ENCODE measurements at places on chromosomes 6 and 20.

- H3K4me3 ChIP-seq = no peak overlapping the region
- 0 out of 2 replicates have a peak, but pooled peaks cover 6% of the 10 kb centered on the region for H3K4me1 ChIP-seq
- no peaks in the 10 kb centered on the region for H3K36me3 ChIP-seq
- no peaks in the 10 kb centered on the region for H3K27me3 ChIP-seq
Measured at GRCh38 chr20:59985864-59986263, 27.6 kb downstream of the CDH26 start.

DNA sequence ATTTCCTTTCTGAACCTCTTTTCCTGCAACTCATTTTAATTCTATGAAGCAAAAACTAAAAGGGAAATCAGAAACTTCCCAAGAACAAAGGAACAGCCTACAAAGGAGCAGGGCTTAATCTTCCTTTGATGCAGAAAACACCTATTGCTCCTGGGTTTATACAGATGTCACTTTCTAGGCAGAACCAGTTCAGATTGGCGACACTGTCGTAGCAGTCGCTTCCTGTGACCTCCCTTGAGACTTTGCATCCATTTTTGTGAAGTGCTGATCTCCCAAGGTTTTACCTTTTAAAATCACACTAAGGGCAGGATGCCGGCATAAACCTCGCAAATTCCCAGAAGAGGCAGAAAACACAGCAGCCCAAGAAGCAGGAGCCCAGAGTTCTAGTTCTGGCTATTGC lies 40.1 kb downstream of the JAG1 start:
- no peak for DNase-seq
- H3K36me3 ChIP-seq = no peaks in the 10 kb centered on the region
- no peaks in the 10 kb centered on the region for H3K4me1 ChIP-seq
- no peaks in the 10 kb centered on the region for H3K27me3 ChIP-seq

GRCh38 chr20:23680146-23680545 lies 8.7 kb downstream of the CST4 start:
- H3K36me3 ChIP-seq = no peaks in the 10 kb centered on the region
- H3K27me3 ChIP-seq = peaks cover 14% of the 10 kb centered on the region
- H3K4me1 ChIP-seq = no peaks in the 10 kb centered on the region
- no peak for DNase-seq
- no peak overlapping the region for H3K4me3 ChIP-seq

- no peak overlapping the region for H3K4me3 ChIP-seq
- H3K27me3 ChIP-seq = no peaks in the 10 kb centered on the region
- no peak for DNase-seq
- no peaks in the 10 kb centered on the region for H3K36me3 ChIP-seq
Measured at GRCh38 chr6:45163952-45164766, 164.0 kb upstream of the RUNX2 start.

GRCh38 chr20:11511821-11512220 lies 405.9 kb upstream of the BTBD3 start:
- no peaks in the 10 kb centered on the region for H3K36me3 ChIP-seq
- no peak overlapping the region for H3K4me3 ChIP-seq
- DNase-seq = no peak
- no peaks in the 10 kb centered on the region for H3K27me3 ChIP-seq
- H3K27ac ChIP-seq = no peak overlapping the region
- H3K4me1 ChIP-seq = no peaks in the 10 kb centered on the region

GRCh38 chr20:50405915-50406609 lies 104.1 kb upstream of the PTPN1 start:
- H3K27ac ChIP-seq = no peak overlapping the region
- no peaks in the 10 kb centered on the region for H3K36me3 ChIP-seq
- no peak for DNase-seq
- H3K4me3 ChIP-seq = no peak overlapping the region
- peaks cover 10% of the 10 kb centered on the region for H3K27me3 ChIP-seq

- peak overlapping the region; percentile 57 for H3K27ac ChIP-seq
- H3K36me3 ChIP-seq = peaks cover 8% of the 10 kb centered on the region
- H3K27me3 ChIP-seq = no peaks in the 10 kb centered on the region
- no peak for DNase-seq
Measured at GRCh38 chr6:131183427-131184095, 48.3 kb downstream of the AKAP7 start.

GRCh38 chr6:153949616-153950015 lies 89.4 kb upstream of the OPRM1 start:
- no peaks in the 10 kb centered on the region for H3K4me1 ChIP-seq

GRCh38 chr6:52931351-52931750 lies 21.9 kb upstream of the GSTA3 start:
- DNase-seq = no peak
- H3K4me3 ChIP-seq = no peak overlapping the region
- no peaks in the 10 kb centered on the region for H3K4me1 ChIP-seq
- no peaks in the 10 kb centered on the region for H3K36me3 ChIP-seq
- H3K27me3 ChIP-seq = peaks cover 15% of the 10 kb centered on the region

- DNase-seq = no peak
- no peaks in the 10 kb centered on the region for H3K36me3 ChIP-seq
- no peaks in the 10 kb centered on the region for H3K27me3 ChIP-seq
- no peak overlapping the region for H3K4me3 ChIP-seq
Measured at GRCh38 chr6:12537389-12537788, 179.2 kb upstream of the PHACTR1 start.

DNA sequence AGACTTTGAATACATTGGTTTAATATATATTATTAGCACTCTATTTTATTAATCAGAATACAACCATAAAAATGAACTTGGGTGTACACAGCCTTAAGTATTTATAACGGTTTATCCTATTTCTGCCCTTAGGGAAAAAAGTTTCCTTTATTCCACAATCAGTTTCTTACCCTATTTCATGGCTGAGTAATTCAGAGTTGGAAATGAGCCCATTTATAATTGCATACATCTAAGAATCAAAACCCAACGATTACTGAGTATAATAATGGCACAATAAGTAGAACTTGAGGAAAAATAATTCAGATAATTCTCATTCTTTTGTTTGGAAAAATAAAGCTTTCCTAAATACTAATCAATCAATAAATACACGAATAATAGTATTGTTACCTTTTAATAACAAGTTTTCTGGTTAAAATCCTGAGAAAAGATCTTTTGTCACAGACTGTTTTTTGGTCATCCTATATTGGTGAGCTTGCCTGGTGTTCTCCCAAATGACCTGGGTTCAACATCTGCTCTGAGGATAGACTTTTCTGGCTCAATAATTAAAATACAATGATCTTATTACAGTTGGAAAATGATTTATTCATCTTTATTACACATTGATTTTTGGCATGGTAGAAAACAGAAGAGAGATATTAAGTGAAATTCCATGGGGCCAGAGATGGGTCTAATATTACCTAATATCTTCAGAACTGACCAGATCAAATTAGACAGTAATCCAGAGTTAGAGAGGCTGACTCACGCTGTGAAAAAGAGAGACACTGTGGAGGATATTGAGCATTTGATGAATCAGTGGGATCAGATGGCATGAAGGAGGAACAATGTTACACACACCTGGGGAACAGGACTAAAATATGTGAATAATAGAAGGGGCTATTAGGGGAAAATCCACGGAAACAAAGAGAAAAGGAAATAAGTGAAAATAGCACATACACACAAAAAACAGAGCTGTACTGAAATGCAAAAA lies 162.1 kb upstream of the TBX18 start:
- no peaks in the 10 kb centered on the region for H3K36me3 ChIP-seq
- no peak overlapping the region for H3K4me3 ChIP-seq
- no peak for DNase-seq
- no peak overlapping the region for H3K27ac ChIP-seq
- no peaks in the 10 kb centered on the region for H3K4me1 ChIP-seq

DNA sequence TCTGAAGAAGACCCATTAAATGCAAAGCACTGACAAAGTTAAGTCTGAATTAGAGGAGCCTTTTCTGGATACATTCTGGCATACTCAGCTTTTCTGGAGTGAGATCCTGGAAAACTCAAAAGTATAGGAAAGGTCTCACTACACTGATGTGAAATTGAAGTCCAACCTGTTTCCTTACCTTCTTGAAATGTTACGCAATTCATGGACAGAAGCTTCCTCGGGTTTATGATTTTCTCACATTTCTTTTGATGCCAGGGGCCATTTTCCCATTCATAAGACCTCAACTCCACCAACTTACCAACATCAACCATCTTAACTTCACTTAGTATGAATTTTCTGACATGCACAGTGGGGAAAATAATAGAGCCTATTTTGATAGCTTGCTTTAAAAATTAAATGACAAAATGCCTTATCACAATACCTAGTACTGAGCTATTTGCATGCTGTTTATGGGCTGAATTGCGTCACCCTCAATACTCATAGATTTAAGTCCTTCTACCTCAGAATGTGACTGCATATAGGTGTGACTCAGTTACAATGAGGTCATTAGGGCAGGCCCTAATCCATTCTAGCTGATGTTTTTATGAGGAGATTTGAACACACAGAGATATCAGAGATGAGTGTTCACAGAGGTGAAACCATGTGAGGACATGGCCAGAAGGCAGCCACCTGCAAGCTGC lies 73.4 kb upstream of the RAB32 start:
- no peaks in the 10 kb centered on the region for H3K36me3 ChIP-seq
- H3K4me3 ChIP-seq = no peak overlapping the region
- H3K4me1 ChIP-seq = no peaks in the 10 kb centered on the region
- no peak overlapping the region for H3K27ac ChIP-seq

DNA sequence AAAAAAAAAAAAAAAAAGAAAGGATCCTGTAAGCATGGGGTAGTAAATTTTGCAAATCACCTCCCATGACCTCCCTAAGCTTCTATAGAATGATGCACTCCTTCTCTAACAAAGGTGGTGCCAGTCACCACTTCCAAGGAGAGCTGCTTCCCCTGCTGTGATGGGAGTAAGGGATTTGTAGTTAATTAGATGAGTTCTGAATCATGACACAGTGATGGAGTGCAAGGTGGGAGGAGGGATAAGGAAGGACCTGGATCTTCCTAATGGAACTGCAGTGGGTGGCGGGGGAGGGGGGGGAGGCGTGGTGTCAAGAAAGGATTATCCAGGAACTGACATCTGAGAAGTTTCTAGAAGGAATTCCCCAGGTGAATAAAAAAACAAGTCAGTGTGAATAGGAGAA lies 47.8 kb downstream of the NRN1 start:
- no peaks in the 10 kb centered on the region for H3K36me3 ChIP-seq
- H3K27ac ChIP-seq = no peak overlapping the region
- H3K4me3 ChIP-seq = no peak overlapping the region
- DNase-seq = no peak
- no peaks in the 10 kb centered on the region for H3K27me3 ChIP-seq

DNA sequence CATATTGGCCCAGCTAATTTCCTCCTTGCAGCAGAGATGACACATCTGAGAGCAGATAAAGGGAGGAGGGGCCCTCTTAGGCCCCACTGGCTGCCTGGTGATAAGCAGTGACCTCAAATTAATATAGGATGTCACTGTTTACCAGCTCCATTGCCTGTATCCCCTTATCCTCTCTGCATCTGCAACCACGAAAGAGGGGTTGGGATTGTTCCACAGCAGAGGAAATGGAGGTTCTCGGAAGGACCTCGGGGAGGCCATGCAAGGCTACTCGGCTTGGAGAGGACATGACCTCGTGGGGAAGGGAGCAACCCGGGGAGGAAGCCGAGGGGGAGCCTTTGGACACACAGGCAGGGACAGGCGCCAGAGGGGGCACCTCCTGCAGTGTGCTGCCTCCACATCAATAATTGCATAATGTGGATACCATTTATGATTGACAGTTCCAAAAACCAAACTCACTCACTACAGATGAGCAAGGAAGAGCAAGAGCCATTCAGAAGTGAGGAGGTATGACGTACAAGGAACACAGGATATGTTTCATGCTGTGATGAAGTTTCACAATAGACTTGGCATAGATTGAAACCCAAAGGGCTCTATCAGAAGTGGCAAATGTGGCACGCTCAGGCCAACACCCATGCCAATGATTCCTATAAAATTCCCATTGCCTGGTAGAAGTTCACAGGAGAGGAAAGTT lies 177.2 kb upstream of the RNF24 start:
- H3K4me1 ChIP-seq = no peaks in the 10 kb centered on the region
- no peak for DNase-seq
- no peak overlapping the region for H3K4me3 ChIP-seq
- H3K27me3 ChIP-seq = peaks cover 9% of the 10 kb centered on the region

DNA sequence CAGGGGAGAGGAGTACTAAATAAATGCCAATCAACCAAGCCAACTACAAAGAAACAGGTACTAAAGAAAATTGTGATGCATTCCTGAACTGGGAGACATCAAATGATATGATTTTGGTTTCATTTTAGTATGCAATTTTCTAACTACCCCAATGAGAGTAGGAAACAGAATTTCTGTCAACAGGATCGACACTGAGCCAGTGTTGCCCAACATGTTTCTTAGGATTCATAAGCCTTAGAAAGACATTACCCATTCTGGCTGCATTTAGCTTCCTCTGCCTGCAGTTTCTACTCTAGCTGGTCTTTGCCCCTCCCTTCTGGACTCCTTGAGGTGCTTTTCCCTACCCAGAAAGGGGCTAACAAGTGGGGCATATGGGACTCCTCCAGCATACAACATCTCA lies 49.8 kb downstream of the KCTD20 start:
- no peaks in the 10 kb centered on the region for H3K27me3 ChIP-seq
- no peak for DNase-seq
- H3K4me3 ChIP-seq = no peak overlapping the region
- H3K4me1 ChIP-seq = no peaks in the 10 kb centered on the region
- H3K27ac ChIP-seq = no peak overlapping the region
